ENCODE measurements at places on chromosomes 12 and 14. TPM values are rescaled to one million over a fixed set of nuclear protein-coding genes. Genes with fewer than 3 reads are reported as not detected.

DNA sequence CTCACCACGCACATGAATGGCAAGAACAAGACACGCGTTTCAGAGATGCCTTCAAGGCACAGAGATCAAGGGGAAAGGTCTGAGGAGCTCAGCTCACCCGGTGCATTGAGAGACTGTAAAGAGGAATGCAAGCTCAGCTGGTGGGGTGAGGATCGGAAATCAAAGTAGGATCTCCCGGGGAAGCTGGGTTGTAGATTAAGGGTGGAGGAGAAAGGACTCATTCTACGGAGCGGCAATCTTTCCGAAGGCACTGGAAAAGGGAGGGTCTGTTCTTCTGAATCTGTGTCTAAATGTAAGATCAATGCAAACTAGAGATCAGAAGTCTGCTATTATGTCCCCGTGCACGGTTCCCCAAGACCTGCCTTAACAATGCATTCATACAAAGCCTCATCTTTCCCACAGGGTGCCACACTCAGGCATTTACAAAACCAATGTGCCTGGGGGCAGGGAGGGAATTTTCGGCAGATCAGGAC is 41.6 kb upstream of the PYGL start:
- no peaks in the 10 kb centered on the region for H3K4me1 ChIP-seq
- H3K27ac ChIP-seq: no peak overlapping the region
- no peaks in the 10 kb centered on the region for H3K36me3 ChIP-seq
- no peak overlapping the region for H3K4me3 ChIP-seq
- DNase-seq: no peak

GRCh38 chr14:74977164-74977900 is 21.9 kb upstream of the PGF start:
- H3K4me1 ChIP-seq: peaks cover 10% of the 10 kb centered on the region
- peak; percentile 30 for DNase-seq
- no peak overlapping the region for H3K4me3 ChIP-seq
- no peaks in the 10 kb centered on the region for H3K27me3 ChIP-seq
- no peaks in the 10 kb centered on the region for H3K36me3 ChIP-seq
- H3K27ac ChIP-seq: no peak overlapping the region

RAPGEF3 gene
- total RNA-seq: 40.6 TPM

GRCh38 chr12:52005903-52006703 is 643 bp upstream of the TAMALIN start:
- H3K27me3 ChIP-seq: no peaks in the 10 kb centered on the region
- no peak for DNase-seq
- peak overlapping the region; percentile 92 for H3K4me3 ChIP-seq
- H3K27ac ChIP-seq: peak overlapping the region; percentile 95
- no peaks in the 10 kb centered on the region for H3K36me3 ChIP-seq

DNA sequence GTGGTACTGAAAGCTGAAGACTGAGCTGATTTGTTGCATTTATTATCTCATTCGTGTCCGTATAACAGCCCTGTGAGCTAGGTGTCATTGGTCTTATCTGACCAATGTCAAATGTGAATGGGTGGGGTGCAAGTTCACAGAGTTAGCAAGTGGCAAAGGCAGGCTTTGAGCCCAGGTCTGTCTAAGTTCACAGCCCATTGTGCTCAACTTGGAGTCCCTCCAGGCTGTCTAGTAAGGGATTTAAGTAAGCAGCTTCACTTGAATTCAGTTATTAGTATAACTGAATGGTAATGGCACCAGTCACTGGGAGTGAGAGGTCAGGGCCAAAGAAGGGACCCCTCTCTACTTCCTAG is 8.5 kb downstream of the C1S start:
- DNase-seq: no peak
- H3K27ac ChIP-seq: peak overlapping the region; percentile 57
- H3K36me3 ChIP-seq: no peaks in the 10 kb centered on the region
